ENCODE measurements at places on chromosomes 4 and X. TPM values are rescaled to one million over a fixed set of nuclear protein-coding genes. Genes with fewer than 3 reads are reported as not detected.

The ADGRL3 gene
- polyA plus RNA-seq, result 20.7 TPM

The SSX4 gene
- polyA plus RNA-seq, result not detected

- DNase-seq, result no peak
Observed at GRCh38 chr4:163622379-163623035, 128.0 kb downstream of the TMA16 start.

DNA sequence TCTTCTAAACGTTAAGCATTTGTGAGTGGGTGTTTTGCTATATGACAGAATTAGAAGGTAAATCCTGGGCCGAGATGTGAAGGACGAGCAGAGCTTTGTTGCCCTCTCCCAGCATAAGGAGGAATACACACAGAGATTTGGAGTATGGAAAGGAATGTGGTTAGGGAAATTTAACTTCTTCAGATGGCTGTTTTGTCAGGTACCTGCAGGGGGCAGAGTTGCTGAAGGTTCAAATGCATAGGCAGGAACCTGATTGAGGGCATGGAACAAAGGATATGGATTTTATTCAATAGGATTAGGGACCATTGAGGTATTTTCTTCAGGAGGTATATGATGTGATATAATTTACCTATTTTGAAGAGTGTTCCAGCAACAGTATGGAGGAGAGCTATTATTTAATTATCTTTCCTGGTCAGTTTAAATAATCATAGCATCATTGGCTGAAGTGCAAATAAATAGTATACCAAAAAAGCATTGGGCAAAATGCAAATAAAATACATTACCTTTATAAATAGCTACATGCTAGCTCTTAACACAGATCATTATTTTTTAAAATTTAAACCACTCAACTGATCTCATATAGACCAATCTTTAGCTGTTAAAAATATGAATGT lies 143.6 kb downstream of the SLIT2 start:
- DNase-seq, result no peak

- no peak for DNase-seq
Observed at GRCh38 chrX:71400710-71401109, 34.6 kb downstream of the TAF1 start.

DNA sequence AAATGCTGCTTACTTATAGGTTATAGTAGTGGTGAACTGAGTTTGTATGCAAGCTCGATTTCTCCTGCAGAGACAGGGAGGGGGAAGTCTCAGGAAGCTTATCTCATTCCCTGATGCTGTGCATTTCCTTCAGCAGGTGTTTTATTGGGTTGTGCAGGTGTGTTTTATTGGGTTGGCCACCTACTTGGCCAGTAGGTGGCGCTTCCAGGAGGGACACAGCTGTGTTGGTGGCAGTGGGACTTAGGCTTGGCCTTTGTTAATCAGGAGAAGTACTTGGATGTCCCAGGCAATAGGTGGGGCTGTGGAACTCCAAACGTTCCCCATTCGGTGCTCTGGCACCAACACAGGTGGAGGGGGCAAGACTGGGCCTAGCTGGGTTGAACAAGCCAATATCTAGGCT lies 196.0 kb upstream of the DCAF8L1 start:
- no peak for DNase-seq

Measured in muscle of arm (tissue), 14 donors.